ENCODE measurements at places on chromosomes 12 and 14.

DNA sequence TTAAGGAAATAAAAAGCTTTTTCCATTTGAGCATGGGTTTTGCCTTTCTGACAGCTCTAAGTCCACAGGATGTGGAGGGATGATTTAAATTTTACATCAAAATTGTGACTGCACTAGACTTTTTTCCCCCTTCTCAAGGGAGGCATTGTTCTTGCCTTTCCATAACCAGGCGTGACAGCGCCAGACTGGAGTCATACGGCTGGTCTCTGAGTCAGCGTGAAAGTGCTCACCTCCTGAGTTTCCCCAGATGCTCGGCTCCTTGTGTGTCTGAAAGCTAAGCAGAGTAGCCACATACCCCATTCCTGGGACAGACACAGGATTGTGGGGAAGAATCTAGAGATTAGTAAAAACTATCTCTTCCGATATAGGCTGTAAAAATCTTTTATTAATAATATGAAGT lies 43.1 kb downstream of the SOX5 start:
- no peak for DNase-seq

GRCh38 chr12:129901254-129901653 lies 2.6 kb downstream of the TMEM132D start:
- peak; percentile 58 for DNase-seq

- DNase-seq, result peak; percentile 72
Observed at GRCh38 chr12:50257236-50258166, 25.8 kb downstream of the LIMA1 start.

GRCh38 chr12:87382959-87383566 lies 646.1 kb downstream of the C12orf50 start:
- DNase-seq, result no peak

DNA sequence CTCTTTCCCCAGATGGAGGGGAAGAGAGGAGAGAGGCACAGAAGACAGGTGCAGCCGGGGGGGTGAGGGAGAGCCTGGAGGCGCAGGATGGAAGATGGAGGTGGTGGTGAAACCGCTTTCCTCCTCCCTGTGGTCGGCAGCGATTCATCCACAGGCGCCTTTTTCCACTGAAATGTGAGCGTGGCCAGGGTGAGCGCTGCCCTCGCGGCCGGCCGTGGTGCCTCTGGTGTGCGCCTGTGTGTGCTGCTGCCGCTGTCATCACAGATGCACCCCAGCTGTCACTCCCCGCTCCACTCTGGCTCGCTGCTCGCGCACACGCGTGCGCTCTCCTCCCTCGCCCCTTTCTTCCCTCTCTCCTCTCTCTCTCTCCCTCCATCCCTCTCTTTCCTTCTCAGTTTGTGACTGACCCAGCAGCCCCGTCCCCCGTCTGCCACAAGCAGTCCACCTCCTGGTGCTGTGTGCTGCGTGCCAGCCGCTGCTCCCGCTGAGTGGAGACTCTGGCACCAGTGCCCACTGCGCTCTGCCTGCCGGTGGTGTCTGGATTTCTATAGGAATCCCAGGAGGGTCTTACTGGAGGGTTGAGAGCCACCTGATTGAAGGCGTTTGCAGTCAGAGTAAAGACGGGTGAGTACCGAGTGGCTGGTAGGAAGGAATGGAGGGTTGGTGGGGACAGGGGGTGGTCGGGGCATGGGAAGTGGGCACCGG lies at the start of gene LRTM2:
Gene LRTM2 (plus strand): TSS at position 375 of the 705 bp plus-strand sequence. CDS start 7,584 bp downstream, outside the sequence.
- DNase-seq, result peak; percentile 40

- peak; percentile 3 for DNase-seq
Observed at GRCh38 chr14:88590173-88590572, 27.3 kb downstream of the ZC3H14 start.

- DNase-seq, result no peak
Observed at GRCh38 chr12:40917561-40917960, 225.3 kb downstream of the CNTN1 start.

DNA sequence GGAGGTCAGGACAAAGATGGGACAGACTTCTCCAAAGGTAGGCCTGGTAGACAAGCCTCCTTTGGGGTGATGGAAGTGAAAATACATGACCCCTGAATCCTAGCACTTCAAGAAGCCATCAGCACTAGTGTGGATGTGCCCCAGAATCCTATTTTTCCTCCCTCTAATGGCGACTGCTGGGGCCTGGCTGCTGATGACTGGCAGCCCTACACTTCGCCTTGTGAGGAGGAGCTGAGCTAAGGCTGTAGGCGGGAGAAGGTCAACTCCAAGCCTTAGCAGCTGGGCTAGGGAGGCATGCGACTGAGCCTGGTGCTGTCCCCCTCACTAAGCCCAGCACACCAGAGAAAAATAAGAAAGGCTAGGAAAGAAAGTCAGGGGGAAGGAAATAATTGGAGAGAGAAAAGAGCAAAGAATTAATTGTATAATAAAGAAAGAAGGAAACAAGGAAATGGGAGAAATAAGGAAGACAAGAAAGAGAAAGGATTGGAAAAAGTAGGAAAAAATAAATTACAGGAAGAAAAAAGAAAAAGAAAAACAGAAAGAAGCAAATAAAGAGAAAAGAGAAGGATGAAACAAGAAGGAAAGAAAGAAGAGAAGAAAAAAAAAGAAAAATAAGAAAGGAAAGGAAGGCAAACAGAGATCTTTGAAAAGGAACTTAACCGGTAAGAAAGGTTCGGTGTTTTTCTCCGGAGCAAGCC lies 4.7 kb upstream of the HOXC10 start:
- no peak for DNase-seq

- DNase-seq, result no peak
Observed at GRCh38 chr14:51724650-51725049, 72.9 kb downstream of the FRMD6 start.

GRCh38 chr12:20426191-20426590 lies 57.9 kb downstream of the PDE3A start:
- DNase-seq, result peak; percentile 85

- DNase-seq, result no peak
Observed at GRCh38 chr12:7099290-7099996, 7.2 kb upstream of the C1R start.
